Stimulated activated CD4-positive, alpha-beta T cell treated with anti-CD3 and anti-CD28 coated beads, Interleukin-1b, Interleukin-23, amount 100 ng/mL, for 4 hours (primary cell): ENCODE measurements at places on chromosomes 5 and 9.

DNA sequence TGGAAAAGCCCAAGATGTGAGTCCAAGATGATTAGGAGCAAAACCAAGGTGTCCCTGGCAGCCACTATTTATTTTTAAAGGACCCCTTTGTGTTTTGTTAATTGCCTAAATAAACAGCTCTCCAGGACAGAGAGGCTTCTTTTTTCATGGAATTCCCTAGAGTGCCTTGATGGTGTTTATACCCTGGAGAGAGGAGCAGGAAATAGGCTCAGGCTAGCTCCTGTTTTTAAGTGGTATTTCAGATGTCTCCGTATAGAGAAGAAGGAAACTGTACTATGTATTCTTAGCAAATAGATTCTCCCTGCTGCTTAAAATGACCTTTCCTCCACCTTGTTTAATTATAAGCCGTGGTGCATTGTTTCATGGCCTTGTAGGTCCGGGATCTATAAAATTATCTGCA, 292.4 kb downstream of the CD180 start:
- DNase-seq, result no peak

DNA sequence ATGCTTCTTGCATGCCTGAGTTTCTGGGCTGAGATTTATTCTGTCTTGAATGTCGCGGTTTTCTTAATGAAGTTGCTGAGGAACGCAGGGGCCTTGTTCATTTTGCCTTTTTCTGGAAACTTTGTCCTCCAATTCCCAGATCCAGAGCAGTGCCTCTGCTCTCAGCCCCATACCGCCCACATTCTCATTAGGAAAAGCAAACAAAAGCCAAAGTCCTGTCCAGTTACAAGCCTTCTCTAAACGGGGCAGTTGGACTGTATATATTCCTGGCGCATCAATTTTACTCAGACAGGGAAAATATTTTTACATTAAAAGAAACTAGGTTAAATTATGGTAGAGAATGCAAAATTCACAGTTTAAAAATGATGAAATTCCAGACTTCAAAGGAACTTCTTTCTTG, 1.2 kb upstream of the PSAT1 start:
- DNase-seq, result no peak

DNA sequence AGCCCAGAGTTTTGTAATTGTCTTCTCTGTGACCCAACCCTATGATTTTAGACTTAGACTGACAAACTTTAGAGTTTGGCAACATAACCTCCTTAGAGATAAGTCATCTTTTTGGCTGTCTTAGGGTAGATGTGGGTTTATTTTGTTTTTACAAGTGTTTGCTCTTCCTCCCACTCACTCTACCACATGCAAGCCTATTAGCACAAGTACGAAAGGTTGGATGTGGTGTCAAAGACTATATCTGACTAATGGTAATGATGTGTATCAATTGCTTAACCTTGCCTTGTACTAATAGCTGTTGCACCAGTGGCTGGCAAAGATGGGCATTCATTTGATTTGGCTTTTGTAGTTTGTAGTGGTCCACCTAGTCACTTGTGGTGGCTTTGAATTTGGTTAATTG, 46.5 kb downstream of the SLC25A46 start:
- DNase-seq, result no peak

GRCh38 chr5:89397096-89397495, 514.1 kb upstream of the MEF2C start:
- no peak for DNase-seq

DNA sequence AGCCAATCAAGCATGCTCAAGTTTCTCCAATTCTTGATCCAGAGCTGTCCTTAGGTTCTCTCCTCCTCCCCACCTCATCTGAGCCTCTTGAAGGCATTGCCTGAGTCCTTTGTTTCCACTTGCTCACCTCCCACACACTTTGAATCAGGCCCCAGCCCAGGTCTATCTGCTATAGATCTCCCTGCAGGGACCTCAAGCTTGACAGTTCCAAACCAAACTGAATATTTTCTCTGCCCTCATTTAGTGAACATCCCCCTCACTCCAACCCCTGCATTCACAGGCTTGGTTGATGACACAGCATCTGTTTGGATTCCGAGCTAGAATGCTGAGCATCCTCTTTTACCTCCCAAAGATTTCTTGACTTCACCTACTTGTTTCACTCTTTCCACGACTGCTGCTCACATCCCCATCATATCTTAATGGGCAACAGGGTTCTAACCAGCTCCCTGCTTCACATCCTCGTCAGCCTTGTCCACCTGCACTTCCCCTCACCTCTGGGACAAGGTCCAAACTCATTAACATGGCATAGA, 474.5 kb downstream of the ZSWIM6 start:
- DNase-seq, result no peak

DNA sequence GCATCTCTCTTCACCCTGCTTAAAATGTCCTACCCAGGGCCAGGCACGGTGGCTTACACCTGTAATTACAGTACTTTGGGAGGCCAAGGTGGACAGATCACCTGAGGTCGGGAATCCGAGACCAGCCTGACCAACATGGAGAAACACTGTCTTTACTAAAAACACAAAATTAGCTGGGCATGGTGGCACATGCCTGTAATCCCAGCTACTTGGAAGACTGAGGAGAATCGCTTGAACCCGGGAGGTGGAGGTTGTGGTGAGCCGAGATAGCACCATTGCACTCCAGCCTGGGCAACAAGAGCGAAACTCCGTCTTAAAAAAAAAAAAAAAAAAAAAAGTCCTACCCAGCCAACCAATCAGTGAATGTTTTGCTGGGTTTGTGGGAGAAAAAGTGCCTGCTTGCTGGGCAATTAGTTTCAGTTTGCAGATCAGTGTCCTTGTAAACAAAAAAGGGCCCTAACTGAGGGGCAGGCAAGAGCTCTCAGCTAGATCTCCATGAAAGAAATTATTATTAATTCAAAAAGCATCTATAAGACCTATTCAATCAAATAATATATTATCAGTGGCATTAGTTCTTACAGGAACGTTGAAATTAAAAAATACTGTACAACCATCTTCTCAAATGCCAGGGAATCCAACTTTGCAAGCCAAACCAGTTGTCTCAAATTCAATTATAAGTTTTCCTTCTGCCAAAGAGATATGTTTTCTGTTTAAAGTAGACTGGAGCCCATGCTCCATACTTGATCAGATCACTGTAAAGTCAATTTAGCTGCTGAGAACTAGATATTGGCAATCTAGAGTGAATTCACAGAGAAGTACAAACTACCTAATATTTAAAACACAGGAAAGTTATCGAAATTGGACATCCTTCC, 3.9 kb downstream of the MEGF9 start:
- DNase-seq, result no peak

DNA sequence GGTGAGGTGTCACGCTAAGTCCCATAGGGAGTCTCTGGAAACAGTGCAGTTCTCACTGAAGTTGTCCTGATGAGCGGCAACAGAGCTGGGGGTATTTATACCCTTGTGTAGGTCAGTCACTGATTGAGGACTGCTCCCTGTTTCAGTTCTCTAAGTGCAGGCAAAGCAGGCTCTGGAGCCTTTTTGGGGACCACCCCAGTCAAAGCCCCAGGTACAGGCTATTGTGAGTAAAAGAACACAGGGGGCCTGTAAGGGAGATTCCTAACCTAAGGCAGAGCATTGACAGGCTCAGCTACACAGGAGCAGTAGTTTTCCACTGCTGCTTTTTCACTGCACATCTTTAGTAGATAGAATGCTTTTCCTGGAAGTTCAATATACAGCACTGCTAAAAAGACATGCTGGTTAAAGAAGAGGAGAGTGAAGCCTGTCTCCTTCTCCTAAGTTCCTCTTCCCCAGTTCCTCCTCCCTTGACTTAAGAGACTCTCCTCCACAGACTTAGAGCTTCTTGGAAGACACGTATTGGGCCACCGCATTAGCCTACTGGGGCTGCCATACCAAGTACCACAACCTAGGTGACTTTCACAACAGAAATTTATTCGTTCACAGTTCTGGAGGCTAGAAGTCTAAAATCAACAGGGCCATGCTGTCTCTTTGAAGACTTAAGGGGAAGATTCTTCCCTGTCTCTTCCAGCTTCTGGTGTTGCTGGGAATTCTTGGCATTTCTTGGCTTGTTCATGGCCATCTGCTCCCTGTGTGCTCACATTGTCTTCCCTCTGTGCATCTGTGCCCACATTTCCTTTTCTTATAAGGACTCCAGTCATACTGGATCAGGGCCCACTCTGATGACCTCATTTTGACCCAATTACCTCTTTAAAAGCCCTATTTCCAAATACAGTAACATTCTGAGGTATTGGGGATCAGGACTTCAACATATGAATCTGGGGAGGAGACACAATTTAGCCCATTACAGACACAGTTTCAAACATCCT, 221.0 kb downstream of the ESM1 start:
- no peak for DNase-seq

GRCh38 chr5:102307232-102307631, 11.1 kb upstream of the SLCO4C1 start:
- no peak for DNase-seq

DNA sequence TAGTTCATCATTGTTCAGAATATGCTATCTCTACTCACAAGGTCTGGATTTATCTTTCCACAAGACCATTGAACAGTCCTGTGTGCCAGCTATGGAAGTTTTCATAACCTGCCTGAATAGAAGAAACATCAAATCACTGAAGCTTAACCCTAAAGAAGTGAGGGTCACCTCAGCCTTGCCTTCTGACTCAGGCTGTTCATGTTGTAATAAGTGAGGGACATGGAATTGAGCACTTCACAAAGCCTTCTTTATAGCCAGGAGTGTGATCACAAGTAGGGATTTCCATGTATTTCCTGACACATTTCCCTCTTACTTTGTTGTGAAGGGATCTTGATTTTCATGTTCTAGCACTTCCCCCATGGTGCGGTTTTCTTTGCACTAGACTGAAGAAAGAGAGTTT, 577.5 kb upstream of the WWC1 start:
- no peak for DNase-seq

DNA sequence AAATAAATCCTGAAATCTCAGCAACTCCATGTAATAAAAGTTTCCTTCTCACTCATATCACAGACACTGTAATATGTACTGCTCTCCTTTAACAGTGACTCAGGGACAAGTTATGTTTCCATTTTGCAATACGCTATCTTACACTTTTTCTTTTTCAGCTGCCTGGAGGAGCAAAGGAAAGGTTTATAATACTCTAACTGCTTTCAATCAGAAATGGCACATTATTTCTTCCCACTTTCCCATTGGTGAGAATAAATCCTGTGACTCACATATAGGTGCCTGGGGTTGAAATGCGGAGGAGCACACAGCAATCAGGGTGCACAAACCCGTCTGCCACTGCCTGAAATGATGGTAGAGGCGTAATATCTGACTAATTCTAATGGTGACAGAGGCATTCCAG, 186.6 kb downstream of the HINT1 start:
- DNase-seq, result no peak

- DNase-seq, result no peak
Measured at GRCh38 chr9:93137362-93137761, 3.3 kb upstream of the NINJ1 start.
